ENCODE measurements at places on chromosomes 12 and 14.

DNA sequence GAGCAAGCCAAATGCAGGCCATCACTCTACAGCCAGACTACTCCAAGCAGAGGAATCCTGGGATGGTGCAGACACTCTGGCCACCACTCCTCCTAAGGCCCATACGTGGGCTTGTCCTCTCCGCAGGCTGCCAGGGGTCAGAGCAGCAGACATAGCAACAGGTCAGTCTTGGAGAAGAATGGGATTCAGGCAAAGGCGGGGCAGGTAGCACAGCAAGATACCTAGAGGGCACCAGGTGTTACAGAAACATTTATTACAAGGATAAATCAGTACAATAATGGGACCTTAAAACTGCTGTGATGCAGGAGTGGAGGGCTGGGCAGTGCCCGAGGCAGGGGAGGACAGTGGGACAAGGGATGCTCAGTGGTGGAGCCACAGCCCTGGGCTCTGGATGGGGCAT is 20.3 kb downstream of the SYNDIG1L start:
- DNase-seq: no peak

- DNase-seq: no peak
Measured at GRCh38 chr12:71029302-71029701, 108.8 kb upstream of the PTPRR start.

DNA sequence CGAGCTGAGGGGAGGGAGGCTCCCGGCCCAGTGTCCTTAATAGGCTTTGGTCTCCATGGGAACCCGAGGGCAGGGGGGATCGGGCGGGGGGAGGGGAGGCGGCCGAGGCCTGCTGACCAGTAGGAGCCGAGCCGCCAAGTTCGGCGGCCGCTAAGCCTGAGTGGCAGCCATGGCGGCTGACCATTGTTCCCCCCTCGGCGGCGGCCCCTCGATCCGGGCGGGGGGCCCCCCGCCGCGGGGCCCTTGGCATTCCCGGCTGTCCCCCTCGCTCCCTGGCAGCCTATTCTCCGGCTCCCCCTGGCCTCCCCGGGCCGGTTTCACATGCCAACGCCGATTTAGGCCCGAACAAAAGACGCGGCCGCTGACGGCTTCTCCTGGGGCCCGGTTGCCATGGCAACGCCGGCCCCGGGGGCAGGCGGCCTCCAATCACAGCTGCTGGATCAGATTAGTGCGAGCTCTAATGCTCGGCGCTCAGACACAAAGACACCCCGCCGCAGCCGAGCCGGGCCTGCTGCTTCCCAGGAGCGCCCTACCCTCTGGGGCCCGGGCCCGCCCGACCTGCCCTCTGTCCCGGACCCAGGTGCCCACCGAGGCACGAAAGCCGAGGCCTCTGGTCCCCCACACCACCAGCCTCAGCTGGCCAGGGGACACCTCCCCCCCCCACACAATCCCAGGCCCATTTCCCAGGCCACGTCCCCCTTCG is 7.3 kb downstream of the MSI1 start:
- DNase-seq: no peak

GRCh38 chr12:88574278-88574677 is 6.0 kb downstream of the KITLG start:
- DNase-seq: no peak

DNA sequence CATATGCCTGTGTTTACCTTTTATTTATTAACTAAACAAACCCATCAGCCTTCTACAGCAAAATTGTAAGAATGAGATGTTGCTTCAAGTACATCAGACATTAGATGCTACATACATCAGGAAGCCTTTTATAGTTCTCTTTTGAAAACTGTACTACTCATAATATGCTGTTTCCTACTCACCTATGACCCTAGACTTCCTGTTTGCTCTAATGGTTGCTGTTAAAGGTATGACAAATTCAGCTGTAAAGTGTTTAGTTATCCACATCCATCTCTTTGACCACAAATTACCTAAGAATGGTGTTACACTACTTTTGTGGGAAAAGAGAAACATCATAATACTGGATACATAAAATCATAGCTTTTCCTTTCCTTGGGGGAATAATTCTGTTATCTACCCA is 220.0 kb downstream of the RAD51B start:
- no peak for DNase-seq

GRCh38 chr12:53696285-53696654 is 20.4 kb upstream of the ATP5MC2 start:
- DNase-seq: no peak

GRCh38 chr14:89237921-89238529 is 179.0 kb downstream of the FOXN3 start:
- DNase-seq: no peak

- no peak for DNase-seq
Measured at GRCh38 chr12:49923035-49923644, 19.4 kb upstream of the FAIM2 start.

DNA sequence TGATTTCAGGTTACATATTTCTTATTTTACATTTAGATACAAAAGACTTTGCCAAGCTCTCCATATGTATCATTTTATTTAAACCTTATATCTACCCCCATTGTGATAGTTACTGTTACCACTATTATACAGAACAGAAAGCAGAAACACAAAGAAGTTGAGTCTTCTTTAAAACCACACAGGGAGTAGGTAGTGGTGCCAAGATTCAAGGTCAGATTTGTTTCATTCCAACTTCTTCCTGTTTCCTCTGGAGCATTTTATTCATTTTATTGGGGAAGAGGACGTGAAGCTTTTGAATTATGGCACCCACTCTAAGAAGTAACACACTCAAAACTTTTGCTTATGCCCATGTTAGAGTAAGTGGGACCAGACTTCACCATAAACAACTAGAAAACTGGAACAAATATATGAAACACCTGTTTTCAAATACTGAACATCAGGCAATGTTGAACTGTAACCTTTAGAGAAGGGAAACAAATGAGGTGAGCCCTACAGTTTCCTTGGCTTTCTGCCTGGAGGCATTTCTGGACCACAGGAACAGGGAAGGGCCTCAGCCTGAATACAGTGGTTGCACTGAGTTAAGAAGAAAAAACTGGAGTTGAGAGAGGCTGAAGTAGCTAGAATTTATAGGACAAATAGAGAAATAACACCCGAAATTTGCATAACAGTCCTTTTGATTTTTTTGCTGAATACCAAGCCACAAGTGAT is 160.4 kb upstream of the SSTR1 start:
- no peak for DNase-seq

DNA sequence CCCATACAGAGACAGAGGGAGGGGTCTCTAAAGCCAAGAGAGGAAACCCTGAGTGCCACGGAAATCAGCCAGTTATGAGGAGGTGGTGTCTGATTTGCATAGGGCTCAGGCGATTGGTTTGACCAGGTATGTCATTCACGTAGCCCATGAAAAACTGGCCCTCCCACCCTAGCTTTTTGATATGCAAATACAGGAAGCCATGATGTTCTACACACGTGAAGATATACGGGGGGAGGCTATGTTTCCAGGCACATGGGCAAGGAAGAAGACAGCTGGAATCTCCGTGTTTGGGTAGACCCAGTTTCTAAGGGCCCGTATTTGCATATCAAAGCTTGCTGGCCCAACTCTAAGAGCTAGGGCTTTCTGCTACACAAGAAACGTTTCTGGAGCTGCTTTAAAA is 717.8 kb upstream of the SEL1L start:
- DNase-seq: no peak

DNA sequence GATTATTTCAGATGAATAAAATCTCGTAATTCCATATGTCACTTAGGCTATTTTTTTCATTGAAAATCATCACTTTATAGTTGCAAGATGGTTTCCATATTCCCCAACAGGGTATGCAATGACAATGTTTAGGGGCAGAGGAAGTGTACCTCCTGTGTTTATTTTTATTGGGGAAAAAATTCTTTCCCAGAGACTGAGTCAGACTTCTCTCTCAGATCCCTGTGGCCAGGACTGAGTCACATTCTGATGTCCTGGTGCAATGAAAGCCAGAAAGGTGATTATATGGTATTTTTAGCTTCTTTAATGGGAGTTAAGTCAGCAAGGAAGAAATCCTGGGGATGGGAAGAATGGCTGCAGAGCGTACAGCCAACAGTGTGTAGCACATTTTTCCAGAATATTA is 196.9 kb upstream of the ALG10 start:
- no peak for DNase-seq

- DNase-seq: no peak
Measured at GRCh38 chr14:63759456-63759855, 31.6 kb upstream of the SGPP1 start.

GRCh38 chr12:47312808-47313426 is 233.2 kb upstream of the AMIGO2 start:
- DNase-seq: no peak

- DNase-seq: no peak
Measured at GRCh38 chr14:90780519-90780918, 35.7 kb downstream of the TTC7B start.

DNA sequence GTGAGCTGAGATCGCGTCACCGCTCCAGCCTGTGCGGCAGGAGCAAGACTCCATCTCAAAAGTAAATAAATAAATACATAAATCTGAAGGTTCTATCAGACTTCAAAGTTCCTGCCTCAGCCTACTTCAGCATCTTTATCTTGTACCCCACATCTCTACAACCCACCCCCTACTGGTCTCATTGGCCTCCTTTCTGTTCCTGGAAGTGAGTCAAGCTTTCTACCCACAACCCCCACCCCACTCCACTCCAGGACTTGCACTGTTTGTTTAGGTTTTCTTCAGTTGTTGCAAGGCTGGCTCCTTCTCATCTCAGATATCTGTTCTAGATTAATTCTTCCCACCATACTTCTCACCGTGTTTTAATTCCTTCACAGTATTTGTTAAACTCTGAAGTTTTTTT is 714 bp upstream of the PSMC6 start:
- no peak for DNase-seq

DNA sequence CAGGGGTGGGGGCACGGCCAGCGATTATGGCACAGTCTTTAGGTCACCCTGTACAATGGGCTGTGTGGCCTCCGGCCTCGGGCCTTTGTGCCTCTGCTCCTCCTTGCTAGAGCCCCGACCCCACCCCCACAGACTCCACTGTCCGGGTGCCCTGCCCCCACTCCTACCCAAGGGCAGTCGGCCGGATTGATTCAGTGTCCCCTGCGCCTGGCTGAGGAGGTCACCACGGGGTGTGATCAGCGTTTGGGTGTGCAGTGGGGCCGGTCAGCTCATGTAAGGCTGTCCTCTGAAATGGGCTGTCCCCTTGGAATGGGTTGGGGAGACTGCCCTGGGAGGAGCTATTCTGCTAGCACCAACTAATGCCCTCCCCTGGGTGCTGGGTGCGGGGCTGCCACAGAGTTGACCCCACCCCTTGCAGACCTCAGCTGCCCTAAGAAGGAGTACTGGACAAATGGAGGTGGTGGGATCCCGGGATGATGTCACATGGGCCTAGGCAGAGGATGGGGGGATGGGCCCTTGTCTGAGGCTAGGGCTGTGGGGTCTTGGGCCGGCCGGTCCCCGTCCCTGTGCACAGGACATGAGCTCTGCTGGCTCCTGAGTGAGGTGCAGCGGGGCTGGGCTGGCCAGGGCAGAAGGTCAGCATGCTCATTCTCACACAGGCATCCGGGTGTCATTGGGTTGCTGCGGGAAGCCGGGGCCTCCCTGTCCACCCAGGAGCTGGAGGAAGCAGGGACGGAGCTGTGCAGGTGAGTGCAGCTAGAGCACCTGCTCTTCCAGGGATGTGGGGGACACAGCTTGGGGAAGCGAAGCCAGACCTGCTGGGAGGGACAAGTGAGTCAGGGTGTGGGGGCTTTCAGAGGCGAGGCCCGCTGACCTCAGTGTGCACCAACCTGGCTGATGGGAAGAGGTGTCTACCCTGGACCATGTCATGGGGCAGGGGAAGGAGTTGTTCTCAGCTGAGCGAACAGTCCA is 23.4 kb downstream of the ASPG start:
- DNase-seq: no peak

- peak; percentile 41 for DNase-seq
Measured at GRCh38 chr14:95519699-95520098, 3.2 kb upstream of the SYNE3 start.

- no peak for DNase-seq
Measured at GRCh38 chr12:11147420-11147819, 13.0 kb upstream of the TAS2R30 start.

DNA sequence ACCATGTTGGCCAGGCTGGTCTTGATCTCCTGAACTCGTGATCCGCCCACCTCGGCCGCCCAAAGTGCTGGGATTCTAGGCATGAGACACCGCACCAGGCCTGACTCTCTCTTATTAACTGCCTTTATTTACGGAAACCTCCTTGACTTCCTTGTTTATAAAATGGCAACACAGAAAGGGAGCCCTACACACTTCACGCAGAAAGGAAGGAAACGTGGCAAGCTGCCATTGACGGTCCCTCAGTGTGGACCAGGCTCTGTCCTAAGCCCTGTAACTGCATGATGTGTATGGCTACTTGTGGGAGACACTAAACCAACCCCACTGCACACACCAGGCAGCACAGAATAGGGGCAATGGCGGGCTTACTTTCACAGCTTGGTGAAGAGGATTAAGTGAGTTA is 11.7 kb downstream of the CINP start:
- DNase-seq: no peak

GRCh38 chr14:78967111-78967809 is 797.1 kb downstream of the NRXN3 start:
- DNase-seq: no peak

DNA sequence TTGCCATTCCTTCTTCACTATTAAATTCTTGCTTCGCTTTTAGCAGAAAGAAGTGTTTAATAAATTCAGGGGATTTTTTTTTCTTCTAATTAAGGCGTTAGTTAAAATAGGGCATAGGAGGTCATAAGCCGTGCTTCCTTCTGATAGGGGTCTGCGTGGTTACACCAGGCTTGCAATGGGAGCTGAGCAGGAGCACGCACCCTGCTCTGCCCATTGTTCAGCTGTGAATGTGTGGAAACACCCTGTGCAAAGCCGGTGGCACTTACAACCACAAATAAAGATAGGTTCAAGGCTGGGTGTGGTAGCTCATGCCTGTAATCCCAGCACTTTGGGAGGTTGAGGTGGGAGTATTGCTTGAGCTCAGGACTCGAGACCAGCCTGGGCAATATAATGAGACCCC is 162.1 kb downstream of the PRKCH start:
- DNase-seq: no peak

- no peak for DNase-seq
Measured at GRCh38 chr14:91372671-91373495, 44.7 kb downstream of the CCDC88C start.

Measured in stimulated activated CD4-positive, alpha-beta T cell treated with anti-CD3 and anti-CD28 coated beads, Interleukin-1b, Interleukin-23, amount 100 ng/mL, for 1 hour (primary cell).